ENCODE measurements at places on chromosomes 3 and 15. TPM values are rescaled to one million over a fixed set of nuclear protein-coding genes. Genes with fewer than 3 reads are reported as not detected.

TTLL13 gene
- not detected for total RNA-seq

MEX3B gene
- 1.3 TPM for total RNA-seq

BNIP2 gene
- total RNA-seq, result 201 TPM

ACKR4 gene
- 0.13 TPM for total RNA-seq

ETV5 gene
- 122 TPM for total RNA-seq

DNAJB8 gene
- total RNA-seq, result not detected

LRRC15 gene
- 0.11 TPM for total RNA-seq

ZNF106 gene
- 27.5 TPM for total RNA-seq
